D341Med (cell line): ENCODE measurements at places on chromosomes 1 and 21.

GRCh38 chr1:156655151-156655903 is 13.4 kb downstream of the BCAN start:
- DNase-seq = no peak

DNA sequence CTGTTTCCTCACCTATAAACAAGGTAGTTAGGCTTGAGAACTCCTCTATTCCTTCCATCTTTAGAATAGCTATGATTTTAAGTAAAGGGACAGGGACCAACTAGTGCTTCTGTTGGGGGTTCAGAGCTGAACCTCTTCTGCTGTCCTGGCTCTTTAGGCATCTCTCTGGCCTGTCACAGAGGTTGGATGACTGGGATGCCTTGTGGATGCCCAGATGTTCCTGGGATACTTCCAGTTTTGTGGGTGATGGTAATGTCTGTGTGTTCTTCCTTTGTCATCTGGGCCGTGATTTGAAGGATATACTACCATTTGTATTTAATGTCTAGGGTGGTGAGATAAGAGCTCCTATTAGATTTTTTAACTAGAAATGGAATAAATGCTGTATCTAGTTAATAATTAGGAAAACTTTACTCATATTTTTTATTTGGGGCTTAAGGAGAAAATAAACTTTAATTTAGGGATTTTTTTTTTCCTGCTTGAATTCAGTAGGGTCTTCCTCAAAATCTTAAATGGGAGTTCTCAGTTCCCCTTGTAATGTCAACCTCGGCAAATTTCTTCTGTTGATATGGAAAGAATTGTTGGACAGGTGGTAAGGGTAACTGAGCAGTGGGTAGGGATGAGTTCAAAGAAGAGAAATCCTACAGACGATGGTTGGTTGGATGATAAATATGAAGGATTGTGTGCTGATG is 47.2 kb downstream of the LAMC1 start:
- no peak for DNase-seq

DNA sequence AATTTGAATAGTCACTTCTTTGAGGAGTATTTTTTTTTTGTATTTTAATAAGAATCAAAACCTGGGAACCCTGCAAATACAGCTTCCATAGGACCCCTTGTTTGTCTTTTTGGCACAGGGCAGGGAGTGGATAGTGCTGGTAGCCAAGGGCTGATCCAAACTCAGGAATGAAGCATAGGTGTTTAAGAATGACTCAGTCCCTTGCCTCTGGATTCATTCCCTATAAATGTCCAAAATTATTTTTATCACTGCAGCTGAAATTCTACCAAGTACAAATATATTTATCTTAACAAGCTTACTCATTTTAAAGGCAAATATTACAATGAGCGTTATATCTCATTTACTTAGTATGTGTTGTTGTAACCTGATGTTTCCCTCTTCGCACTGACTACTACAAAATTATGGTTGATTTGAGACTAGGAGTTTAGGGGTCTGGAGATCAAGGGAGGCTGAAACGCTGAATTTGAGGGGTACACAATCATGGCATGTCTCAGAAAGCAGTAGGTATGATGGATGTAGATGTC is 278.6 kb upstream of the LYPLAL1 start:
- DNase-seq = no peak

GRCh38 chr1:39992234-39992633 is 37.3 kb downstream of the MFSD2A start:
- DNase-seq = no peak

DNA sequence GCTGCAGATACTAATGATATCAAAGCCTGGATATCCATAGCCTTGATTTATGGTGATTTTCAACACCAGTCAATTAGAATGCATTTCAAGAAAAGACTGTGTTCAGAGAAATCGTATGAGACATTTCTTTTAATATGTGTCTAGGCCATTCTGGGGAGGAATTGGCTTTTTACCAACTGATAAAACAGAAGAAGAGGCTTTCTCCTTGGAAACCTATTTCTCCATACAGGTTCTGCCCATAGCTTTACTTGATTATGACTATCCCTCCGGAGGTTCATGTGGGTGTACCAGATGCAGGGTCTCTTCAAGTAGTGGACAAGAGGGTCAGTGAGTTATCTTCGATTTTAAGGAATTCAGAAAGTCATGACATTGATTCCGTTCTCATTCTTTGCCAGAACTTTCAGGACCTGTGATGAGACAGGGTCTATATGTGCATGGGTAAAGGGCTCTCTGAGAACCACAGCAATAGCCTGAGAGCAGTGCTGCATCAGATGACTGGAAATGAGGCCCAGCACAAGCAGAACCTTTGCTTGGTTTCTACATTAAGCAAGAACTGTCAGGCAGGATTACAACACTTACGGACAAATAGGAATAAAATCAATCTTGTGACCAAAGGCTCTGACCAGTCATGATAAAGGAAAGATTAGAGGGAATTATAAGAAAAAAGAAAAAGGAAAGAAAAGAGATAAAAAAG is 263.7 kb upstream of the SGIP1 start:
- DNase-seq = no peak

GRCh38 chr1:33634806-33635205 is 162.4 kb downstream of the ZSCAN20 start:
- DNase-seq = peak; percentile 62

DNA sequence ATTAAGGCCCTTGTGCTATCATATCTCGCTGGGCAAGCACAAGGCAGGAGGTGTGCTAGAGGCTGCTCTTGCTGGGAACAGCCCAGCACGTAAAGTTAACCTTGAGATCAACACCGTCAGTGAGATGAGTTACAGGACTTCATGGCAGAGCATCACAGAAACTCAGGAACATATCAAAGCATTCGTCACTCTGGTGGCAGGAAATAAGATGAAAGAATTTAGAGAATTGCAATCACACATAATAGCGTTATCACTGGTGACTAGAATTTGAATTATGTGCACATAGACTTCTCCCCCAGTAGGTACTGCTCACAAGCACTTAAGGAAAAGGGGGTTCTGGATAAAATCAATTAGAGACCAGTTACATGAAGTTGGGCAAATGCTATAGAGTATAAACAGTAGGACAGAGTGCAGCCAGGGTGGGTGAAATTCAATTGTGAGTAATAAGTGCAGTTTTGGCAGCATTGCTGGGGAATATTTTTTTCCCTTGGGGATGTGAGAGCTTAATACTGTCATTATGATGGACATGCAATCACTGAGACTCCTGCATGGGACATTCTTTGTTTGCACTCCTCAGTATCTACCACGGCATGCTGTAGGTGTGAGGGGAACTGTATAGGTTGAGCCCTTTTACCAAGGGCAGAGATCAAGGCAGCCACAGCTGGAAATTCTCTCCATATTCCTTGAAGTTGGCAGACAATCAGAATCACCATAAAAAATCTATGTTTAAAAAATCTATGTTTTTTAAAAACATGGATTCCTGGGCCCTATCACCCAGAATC is 44.2 kb upstream of the ARHGAP29 start:
- no peak for DNase-seq

DNA sequence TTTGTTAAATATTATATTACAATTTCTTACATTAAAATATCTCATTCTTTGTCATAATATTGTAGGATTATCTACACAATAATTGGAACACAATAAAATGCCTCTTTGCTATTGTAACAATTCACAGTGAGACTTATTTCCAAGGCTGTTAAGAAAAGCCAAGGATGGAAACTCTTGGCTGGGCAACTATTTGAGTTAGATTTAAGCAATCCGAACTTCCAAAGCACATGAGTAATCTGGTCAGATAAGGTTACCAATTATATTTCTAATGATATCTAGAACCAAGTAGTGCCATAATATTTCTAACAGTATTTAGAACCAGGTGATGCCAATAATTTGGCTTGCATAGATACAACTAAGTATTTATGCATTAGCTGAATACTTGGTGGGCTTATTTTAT is 154.7 kb upstream of the KCNK2 start:
- DNase-seq = no peak

- no peak for DNase-seq
Measured at GRCh38 chr1:155513300-155513916, 49.2 kb downstream of the ASH1L start.

DNA sequence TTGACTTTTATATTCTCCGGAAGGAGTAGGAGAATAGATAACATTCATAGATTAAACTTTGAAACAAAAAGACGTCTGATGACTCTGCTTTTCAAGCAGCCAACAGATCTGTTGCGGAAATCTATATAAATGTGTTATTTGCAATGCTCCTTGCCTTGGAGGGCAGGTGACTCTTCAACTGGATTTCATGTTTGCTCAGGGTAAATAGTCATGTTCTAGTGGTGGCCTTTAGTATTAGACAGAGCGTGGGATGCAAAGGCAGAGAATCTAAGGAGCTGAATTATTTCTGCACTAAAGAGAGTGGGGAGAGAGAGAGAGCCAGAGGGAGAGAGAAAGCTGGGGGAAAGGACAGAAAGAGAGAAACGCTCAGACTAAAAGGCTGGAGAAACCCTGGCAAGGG is 454.3 kb downstream of the AJAP1 start:
- DNase-seq = no peak

DNA sequence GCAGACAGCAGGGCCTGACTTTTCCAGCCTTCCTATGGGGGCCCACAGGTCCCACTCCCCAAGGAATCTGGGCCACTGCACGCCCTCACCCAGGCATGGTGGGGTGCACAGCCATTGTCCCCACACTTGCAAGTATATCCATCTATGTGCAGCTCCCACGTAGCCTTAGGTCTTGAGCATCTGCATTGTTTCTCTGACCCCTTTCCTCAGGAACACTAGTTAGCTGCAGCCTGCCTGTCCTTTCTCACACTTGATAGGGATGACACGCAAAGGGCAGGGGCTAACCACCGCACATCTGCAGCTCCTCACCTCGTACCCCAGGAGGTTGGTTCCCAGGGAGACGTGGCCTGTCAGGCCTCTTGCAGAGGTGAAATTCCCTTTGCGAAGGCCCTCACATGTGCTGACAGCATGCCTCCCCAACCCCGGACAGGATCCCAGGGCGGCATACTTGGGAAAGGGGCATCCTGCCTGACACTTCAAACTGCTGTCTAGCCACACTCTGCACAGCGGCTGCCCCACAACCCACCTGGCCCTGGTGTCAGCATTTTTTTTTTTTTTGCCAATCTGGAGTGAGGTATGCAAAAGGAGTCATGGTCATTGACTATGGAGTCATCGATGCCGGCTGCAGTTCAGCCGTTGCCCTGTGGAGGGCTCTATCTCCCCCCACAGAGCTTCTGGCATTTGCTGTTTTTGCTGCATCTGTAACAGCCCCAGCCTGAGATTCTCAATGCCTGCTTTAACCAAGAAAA is 5.0 kb downstream of the JMJD4 start:
- DNase-seq = peak; percentile 78

- DNase-seq = no peak
Measured at GRCh38 chr1:56002231-56002630, 577.1 kb downstream of the PLPP3 start.

- no peak for DNase-seq
Measured at GRCh38 chr1:44544960-44545359, 129.3 kb downstream of the TMEM53 start.

DNA sequence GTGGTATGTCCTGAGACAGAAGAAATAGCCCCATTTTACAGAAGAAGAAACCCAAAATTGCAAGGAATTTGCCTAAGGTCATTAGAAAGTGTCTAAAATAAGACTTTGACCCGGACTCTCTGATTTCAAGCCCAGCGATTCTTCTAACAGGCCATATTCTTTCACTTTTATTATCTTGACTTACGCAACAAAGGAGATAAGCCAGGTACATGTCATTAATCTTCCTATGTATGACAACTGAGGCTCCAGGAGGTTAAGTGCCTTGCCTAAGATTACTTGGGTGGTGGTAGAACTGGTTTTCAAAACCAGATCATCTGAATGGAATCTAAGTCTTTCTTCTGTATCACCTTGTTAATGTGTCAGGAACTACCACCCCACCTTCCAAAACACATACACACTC is 124.3 kb downstream of the PBX1 start:
- no peak for DNase-seq

DNA sequence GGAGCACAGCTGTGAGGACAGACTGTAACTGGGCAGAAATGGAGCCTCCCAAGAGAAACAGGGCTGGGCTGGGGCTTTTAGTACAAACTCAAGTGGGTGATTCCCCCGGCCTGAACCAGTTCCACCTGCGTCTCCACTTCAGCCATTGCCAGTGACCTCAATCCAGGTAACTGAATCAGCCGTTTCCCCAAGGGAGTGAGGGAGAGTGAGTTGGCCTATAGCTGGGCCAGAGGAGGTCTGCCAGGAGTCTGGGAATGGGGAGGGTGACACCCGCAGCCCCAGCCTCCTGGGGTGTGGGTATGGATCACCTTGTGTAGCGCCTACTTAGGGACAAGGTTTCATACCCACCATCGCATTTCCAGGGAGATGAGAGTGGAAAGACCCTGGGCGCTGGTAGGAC is 8.5 kb downstream of the SLC26A9 start:
- no peak for DNase-seq

- no peak for DNase-seq
Measured at GRCh38 chr1:111045033-111045722, 81.5 kb upstream of the LRIF1 start.

DNA sequence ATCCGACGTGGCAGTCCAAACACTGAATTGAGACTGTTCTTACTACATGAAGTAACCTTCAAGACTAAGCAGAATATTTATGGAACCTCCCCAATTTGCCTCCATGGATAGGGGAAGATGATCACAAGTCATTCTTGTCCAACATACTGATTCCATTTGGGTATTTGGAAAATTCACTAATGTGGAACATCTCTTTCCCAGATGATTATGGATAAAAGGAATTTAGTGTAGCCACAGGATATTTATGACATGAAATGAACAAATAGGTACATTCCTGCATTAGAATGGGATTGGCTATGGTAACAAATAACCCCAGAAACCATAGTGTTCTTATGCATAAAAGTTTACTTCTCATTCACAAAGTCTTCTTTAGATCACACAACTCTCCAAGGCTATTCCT is 40.2 kb upstream of the SGIP1 start:
- no peak for DNase-seq

DNA sequence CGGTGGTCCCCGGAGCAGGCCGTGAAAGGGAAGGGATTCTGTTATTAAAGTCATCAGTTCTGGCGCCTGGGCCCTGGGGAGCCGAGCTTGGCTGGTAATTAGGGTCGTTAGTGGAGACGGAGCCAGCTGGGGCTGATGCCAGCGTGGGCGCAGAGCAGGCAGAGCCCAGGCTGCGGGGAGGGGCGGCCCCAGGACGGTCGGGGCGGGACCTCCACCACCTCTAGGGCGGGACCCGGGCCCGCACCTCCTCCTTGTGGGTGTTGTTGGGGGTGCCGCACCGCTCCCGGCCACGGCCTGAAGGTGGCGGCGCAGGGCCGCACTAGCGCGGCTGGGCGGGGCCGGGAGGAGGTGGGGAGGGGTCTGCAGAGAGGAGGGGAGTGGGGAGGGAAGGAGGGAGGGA is 470.6 kb downstream of the PTPRU start:
- peak; percentile 97 for DNase-seq

DNA sequence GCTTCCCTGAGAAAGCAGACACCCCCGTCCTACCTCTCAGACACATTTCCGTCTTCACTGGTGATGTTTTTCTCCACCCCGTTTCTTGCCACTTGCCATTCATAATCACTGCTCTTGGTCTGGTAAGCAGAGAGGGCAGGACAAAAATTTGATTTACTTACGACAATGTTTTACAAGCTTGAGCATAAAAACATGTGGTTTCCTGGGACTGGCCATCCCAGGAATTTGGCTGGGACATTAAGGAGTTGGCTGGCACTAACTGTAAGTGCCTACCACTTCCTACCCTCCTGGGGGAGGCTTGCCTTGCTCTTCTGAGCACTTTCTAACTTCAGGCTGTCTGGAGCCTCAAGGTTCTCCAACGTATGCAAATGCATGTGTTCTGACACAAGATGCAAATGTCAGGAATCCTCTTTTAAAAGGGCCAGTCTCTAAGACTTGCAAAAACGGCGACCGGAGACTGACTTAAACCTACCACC is 24.2 kb downstream of the ZBTB18 start:
- DNase-seq = no peak

GRCh38 chr1:41955461-41956159 is 36.9 kb upstream of the HIVEP3 start:
- no peak for DNase-seq
